ENCODE measurements at places on chromosomes 6 and 20. TPM values are rescaled to one million over a fixed set of nuclear protein-coding genes. Genes with fewer than 3 reads are reported as not detected.

The PHACTR2 gene
- 94.1 TPM for total RNA-seq

The SUPT3H gene
- 4.0 TPM for total RNA-seq

The ARMC12 gene
- total RNA-seq: not detected

The RIMS4 gene
- total RNA-seq: not detected

The NQO2 gene
- 60.6 TPM for total RNA-seq

The LRRC1 gene
- total RNA-seq: 8.9 TPM

The TMEM217 gene
- 7.8 TPM for total RNA-seq

The CDC25B gene
- 59.7 TPM for total RNA-seq

The PLG gene
- not detected for total RNA-seq

The PLA2G7 gene
- total RNA-seq: not detected

The TMEM170B gene
- 1.1 TPM for total RNA-seq

The C4B gene
- 0.33 TPM for total RNA-seq

The FRK gene
- under 0.01 TPM for total RNA-seq

The PRL gene
- total RNA-seq: not detected

The CLVS2 gene
- not detected for total RNA-seq

The PTPRT gene
- not detected for total RNA-seq

The SUMO4 gene
- not detected for total RNA-seq

The CDC5L gene
- total RNA-seq: 22.1 TPM

The RBM39 gene
- total RNA-seq: 126 TPM

The NKX2-4 gene
- total RNA-seq: not detected

The SLC17A2 gene
- not detected for total RNA-seq

The RBM38 gene
- 35.5 TPM for total RNA-seq

The GHRH gene
- total RNA-seq: not detected

The NRN1 gene
- 42.9 TPM for total RNA-seq

The PRKN gene
- total RNA-seq: 0.13 TPM

The PSORS1C1 gene
- 2.1 TPM for total RNA-seq

The APMAP gene
- total RNA-seq: 95.4 TPM

The ZBTB46 gene
- 2.9 TPM for total RNA-seq

The SCRT2 gene
- not detected for total RNA-seq

The RFX6 gene
- not detected for total RNA-seq

The TGIF2 gene
- 13.5 TPM for total RNA-seq
